ENCODE measurements at places on chromosomes 1 and 21.

GRCh38 chr1:234893725-234894630 is 234.7 kb downstream of the TOMM20 start:
- DNase-seq, result peak; percentile 85

GRCh38 chr1:155037043-155037442 is 3.4 kb downstream of the DCST1 start:
- no peak for DNase-seq

DNA sequence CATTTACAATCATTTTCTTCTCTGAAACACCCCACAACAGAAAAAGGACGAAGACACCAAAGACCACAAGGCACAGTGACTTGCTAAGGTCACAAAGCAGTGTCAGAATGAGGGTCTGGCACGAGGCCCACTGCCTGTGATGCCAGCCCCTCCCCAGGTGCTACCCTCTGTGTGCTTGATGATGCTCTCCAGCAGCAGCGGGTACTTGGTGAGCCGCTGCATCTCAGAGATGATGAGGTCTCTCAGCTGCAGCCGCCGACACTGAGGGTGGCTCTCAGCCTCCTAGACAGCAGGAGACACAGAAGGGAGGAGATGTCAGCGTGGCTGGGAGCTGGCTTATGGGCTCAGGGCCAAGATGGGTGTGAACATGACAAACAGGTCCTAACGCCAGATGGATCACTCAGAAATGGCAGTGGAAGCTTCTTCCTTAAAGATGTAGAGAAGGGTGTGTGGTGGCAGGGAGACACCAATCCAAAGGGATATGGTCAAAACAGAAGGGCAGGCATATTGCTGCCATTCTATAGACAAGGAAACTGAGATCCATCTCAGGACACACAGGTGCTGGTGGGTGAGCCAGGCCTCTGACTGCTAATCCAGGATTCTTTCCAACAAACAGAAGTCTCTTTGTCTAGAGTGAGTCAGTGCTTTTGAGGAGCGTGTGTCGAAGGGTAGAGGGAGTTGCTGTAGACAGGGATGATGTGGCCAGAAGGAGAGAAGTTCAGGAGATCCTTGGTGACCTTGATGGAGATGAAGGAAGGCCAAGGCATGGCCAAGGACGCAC is 25.6 kb downstream of the LRRC71 start:
- peak; percentile 47 for DNase-seq

DNA sequence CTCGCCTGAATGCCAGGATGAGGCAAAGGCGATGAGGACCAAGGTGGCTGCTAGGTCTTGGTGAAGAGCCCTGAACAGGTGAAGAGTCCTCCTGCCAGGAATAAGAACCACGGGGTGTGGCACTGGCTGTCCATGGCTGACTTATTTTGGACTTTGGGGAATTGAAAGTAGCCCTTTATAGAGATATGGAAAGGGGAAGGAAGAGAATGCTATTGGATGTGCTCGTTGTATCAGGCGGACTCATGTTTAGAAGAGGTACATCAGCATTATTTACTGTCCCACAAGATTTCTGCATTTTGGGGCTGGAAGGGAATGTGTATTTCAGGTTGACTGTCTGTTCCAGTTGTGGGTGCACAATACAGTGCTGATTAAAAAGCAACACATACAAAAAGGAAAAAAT is 465.8 kb downstream of the DSCAM start:
- DNase-seq, result no peak

DNA sequence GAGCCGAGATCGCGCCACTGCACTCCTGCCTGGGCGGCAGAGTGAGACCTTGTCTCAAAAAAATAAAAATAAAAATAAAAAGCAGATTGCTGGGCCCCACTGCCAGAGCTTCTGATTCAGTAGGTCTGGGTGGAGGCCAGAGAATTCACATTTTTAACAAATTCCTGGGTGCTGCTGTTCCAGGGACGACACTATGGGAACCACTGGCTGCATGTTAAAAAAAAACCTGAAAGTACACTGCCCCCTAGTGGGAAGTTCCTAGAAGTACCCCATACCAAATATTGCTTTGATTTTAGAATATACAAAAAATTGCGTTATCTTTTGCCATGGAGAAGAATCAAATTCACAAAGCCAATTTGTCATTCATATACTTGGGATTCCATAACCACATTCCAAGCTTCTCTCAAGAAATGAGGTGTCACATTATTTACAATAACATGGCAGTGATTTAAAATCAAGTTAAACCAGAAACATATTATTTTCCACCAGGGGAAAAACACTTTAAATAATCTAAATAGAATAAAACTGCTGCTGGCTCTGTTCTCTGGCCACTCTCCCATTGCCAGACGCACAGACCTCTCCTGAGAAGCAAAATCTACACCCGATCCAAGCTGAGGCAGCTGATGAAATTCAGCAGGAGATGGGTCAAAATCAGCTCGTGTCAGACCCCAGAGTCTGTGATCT is 27.4 kb downstream of the SYF2 start:
- peak; percentile 33 for DNase-seq

GRCh38 chr1:5519366-5520135 is 472.7 kb downstream of the NPHP4 start:
- no peak for DNase-seq

DNA sequence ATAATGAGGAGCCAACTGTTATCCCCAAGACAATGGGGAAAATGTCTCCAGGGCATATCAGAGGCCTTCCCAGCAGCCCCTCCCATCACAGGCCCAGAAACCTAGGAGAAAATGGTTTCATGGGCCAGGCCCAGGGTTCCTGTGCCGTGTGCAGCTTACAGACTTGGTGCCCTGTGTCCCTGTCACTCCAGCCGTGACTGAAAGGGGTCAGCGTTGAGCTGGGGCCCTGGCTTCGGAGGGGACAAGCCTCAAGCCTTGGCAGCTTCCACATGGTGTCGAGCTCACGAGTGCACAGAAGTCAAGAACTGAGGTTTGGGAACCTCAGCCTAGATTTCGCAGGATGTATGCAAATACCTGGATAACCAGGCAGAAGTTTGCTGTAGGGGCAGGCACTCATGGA is 18.1 kb downstream of the SIPA1L2 start:
- no peak for DNase-seq

DNA sequence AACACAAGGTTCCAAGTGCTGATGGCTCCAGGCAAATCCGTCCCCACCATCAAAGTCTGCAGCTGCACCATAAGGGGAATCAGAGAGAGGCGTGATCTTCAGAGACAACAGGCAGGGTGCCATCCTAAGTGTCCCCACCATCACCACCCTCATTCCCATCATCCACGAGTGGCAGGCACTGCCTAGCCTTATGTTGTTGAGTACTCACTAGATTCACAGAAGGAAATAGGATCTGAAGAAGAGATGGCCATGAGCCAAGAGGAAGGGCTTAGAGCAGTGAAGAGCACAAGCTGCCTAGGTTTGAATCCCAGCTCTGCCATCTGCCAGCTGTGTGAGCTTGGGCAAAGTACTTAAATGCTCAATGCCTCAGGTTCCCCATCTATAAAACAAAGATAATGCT is 207.3 kb upstream of the CSF3R start:
- no peak for DNase-seq

GRCh38 chr1:201090541-201090940 is 21.7 kb downstream of the CACNA1S start:
- DNase-seq, result no peak

DNA sequence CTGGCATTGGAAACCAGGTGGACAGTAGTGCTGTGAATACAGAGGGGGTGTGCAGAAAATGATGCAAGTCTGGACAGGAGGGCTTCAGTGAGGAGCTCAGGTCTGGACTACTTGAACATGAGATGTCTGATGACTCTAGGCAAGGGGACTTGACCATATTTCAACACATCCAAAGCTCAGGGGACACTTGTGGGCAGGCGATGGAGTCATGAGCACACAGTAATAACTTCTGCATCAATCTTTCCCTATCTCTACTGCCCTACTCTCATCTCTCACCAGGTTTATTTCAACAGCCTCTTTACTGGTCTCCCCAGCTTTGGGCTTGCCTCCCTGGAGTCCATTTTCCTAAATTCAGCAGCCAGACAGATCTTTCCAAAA is 21.9 kb downstream of the FMO2 start:
- DNase-seq, result no peak

DNA sequence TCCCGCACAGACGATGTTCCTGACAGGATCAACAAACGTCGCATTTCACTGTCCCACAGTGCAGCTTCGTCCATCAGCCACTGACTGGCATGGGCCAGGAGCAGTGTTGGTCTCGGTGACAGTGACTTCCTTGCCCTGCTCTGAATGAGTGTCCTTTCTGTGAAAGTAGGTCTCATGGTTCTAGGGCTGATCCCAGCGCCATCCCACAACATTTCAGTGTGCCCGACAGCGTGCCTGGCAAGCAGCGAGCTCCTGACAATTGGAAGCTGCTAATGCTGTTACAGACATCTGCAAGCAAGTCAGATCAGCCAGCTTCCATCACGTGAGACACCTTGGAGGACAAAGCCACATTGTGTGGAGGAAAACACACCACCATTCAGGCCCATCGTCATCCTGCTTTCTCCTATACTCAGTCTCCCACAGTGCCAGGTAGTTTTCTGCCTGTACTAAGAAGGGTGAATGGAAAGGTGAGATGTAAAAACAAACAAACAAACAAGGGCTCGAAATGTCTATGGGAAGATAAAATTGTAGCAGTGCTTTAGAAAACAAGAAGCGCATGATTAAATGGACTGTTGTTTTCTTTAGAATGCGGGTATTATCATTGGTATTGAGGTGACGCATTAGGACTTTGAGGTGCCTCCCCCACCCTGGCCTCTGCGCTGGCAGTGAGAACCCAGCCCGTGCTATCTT is 21.9 kb downstream of the ERRFI1 start:
- DNase-seq, result no peak

GRCh38 chr1:59199719-59200376 is 97.0 kb upstream of the FGGY start:
- DNase-seq, result peak; percentile 22

DNA sequence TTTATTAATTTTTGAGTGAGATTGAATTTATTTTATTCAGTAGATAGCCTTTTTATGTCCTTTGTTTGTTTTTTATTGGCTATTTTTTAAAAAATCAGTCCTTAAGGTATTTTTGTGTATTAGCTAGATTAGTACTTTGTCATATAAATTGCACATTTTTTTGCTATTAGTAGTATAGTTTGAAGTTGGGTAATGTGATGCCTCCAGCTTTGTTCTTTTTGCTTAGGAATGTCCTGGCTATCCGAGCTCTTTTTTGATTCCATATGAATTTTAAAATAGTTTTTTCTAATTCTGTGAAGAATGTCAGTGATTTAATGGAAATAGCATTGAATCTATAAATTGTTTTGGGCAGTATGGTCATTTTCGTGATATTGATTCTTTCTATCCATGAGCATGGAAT is 80.4 kb downstream of the MAN1A2 start:
- DNase-seq, result no peak

GRCh38 chr21:19123053-19123452 is 719.5 kb upstream of the TMPRSS15 start:
- no peak for DNase-seq

DNA sequence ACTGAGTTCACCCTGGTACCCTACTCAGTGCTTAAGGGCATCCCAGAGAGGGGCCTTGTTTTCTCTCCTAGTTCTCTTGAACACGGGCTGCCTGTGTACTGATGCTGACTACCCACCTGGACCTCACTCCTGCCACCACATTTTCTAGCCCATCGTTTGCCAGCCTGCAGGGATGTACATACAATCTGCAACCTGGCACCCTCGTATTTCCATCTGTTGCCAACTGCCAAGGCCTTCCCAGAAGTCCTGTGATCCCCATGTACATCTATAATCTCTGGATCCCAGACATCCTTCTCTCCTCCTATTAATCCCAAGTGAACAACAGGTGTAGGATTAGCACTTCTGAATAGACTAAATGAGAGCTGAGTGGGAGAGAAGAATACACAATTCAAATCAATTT is 212.0 kb downstream of the SLC45A1 start:
- no peak for DNase-seq

GRCh38 chr1:201112173-201112731 is at the start of gene CACNA1S:
Gene CACNA1S, minus strand, starts transcription at chr1:201112426. Its CDS starts 87 bp downstream, at chr1:201112339.
- DNase-seq, result no peak

- DNase-seq, result peak; percentile 33
These were observed 193.0 kb downstream of the URB2 start for GRCh38 chr1:229819091-229819490.

- no peak for DNase-seq
These were observed 381.7 kb upstream of the VAMP3 start for GRCh38 chr1:7389201-7389905.

All from bronchial epithelial cell (primary cell).